SJCRH30 (cell line): ENCODE measurements at places on chromosomes 1 and 21. TPM values are rescaled to one million over a fixed set of nuclear protein-coding genes. Genes with fewer than 3 reads are reported as not detected.

DCST1 gene
- total RNA-seq = not detected in 2 replicates

DNA sequence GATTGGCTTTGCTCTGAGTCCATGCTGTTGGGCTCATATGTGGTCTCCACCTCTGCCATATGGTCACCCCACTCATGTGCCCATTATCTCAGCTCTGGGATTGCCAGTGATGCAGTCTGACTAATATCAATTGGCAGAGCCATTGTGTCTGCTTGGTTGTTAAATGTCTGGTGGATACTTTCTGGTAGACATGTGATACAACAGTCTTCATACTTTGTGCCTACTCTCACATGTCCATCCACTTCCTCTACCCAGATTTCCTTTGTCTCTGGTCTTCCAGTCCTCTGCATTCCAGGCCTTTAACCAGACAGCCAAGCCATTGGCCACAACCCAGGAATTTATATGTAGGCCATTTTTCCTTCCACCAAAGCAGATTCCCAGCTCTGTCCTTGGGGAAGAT, 30.8 kb upstream of the DIPK1A start:
- no peak for DNase-seq

GRCh38 chr1:202197653-202198365, 4.2 kb downstream of the LGR6 start:
- no peak for DNase-seq

- no peak for DNase-seq
Measured at GRCh38 chr21:35624901-35625300, 435.4 kb downstream of the SETD4 start.

DNA sequence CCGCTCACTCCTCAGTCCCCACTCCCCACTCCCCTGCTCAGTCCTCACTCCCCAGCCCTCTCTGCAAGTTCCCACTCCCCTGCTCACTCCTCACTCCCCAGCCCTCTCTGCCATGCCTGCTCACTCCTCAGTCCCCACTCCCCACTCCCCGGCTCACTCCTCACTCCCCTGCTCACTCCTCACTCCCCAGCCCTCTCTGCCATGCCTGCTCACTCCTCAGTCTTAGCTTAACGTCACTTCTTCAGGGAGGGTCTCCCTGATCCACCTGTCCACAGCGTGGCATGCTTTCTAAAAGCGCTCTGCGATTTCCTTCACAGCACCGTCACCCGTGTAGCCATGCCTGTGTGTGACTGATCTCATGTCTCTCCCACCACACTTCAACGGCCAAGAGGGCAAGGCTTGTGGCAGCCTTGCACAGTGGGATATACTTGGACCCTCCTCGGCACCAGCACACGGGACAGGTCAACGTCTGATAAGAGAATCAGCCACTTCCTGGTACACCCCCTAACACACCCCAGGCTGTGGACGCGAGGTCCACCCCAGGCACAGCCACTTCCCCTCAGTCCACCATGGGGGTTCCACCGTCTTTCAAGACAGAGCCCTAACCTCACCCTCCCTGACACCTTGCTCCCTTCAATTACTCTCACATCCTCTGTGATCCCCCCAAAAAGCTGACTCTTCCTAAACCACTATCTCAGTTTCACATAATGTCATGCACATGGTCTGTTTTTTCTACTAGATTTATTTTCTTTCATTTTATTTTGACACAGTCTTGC, 14.0 kb downstream of the PRDM15 start:
- DNase-seq = no peak

- DNase-seq = no peak
Measured at GRCh38 chr1:181525104-181525721, 41.9 kb downstream of the CACNA1E start.

- peak; percentile 96 for DNase-seq
Measured at GRCh38 chr1:154813300-154813816, 56.7 kb downstream of the KCNN3 start.
